Neural crest cell (in vitro differentiated cells): ENCODE measurements at places on chromosomes 3 and 15. TPM values are rescaled to one million over a fixed set of nuclear protein-coding genes. Genes with fewer than 3 reads are reported as not detected.

GRCh38 chr3:23481011-23481615, 278.0 kb downstream of the UBE2E2 start:
- DNase-seq, result no peak

DNA sequence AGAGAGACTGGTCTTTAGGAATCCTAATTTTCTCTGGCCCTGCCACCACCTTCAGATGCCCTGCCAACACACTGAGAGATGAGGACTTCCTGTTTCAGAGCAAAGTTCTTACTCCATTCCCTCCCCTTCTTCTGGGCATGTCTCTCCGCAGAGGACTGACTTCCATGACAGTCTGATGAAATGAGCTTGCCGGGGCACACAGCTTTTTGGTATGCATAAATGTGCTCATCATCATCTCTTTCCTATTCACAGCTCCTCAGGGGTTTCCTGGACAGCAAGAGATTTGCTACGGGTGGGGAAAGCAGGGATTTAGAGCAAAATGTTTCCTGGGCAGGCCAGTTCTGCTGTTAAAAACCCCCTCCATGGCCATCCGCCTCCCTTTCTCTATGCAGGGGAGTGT, 27.6 kb upstream of the SEMA6D start:
- DNase-seq, result no peak

DNA sequence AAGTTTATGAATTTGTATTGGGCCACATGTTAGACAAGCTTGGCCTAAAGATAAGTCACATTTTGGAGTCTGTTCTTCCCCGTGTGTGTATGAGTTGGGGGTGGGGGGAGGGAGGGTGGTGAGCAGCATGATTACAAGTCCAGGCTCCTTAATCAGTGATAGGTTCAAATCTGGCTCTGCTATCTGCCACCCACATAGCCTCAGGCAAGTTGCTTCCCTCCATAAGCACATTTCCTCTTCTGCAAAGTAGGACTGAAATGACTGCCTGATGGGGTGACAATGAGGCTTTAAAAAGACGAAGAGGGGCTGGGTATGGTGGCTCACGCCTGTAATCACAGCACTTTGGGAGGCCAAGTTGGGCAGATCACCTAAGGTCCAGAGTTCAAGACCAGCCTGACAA, 1.1 kb upstream of the SPATA12 start:
- DNase-seq, result no peak

GRCh38 chr3:73540969-73541740, 83.6 kb downstream of the PDZRN3 start:
- DNase-seq, result no peak

- no peak for DNase-seq
Measured at GRCh38 chr3:129007792-129008191, 6.7 kb downstream of the EFCC1 start.

GRCh38 chr3:188316021-188316722, 162.2 kb downstream of the LPP start:
- DNase-seq, result no peak

Gene KLHL6
- total RNA-seq, result 0.11 and 0.12 TPM in 2 replicates

Gene FAM174B
- total RNA-seq, result 10.6 and 12.1 TPM in 2 replicates

Gene CCNB2
- 95.3 and 99.2 TPM in 2 replicates for total RNA-seq
